ENCODE measurements at places on chromosomes 5 and 9.
A peak's percentile ranks its signal among the peaks of the same experiment; 100 is the strongest.

DNA sequence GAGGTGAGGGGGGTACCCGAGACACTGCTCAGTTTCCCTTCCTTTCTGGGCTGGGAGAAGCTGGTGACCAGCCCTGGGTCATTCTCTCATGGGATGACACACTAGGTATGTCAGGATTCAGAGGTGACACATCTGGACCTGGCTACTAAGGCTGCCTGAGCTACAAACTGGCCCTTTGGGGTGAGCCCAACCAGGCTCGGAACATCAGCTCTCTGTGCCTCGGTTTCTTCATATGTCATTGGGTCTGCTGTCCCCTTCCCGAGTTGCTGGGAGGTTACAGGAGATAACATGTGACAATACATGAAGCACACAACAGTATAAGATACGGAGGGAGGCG is 11.8 kb downstream of the CARD19 start:
- DNase-seq, result no peak

DNA sequence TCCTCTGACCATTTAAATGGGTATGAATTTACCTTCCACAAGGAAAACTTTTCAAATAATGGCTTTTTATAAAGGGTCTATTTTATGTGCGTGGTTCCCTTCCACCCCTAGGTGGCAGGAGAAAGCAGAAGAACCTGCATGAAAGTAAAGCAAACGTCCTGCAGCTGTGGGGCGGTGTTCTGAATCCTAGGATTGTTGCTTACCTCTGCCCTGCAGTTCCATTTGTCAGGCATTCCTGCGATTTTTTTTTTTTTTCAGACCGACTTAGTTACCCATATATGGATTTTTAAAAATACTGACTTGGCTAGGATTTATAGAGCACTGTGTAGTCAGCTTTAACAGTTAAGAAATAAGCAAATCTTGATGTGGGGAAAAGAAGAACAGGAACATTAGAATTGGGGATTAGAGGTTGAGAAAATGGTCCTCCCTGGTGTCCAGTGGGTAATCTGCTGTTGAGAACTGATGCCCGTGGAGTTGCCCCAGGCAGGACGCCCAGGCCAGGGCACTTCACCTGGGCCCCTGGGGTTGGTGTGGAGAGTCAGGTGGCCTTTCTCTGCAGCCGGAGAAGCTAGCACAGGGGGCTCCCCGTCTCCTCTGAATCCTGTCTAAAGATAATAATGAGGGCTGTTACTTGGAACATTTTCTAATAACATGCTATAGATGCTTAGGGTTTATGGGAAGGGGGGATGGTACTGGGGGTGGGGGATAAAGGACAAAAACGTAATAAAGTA is 30.4 kb upstream of the LTC4S start:
- peak; percentile 84 for DNase-seq

GRCh38 chr9:91775011-91775707 is 174.9 kb downstream of the ROR2 start:
- DNase-seq, result peak; percentile 58

- peak; percentile 66 for DNase-seq
Measured at GRCh38 chr5:38601863-38602298, 45.4 kb upstream of the LIFR start.

DNA sequence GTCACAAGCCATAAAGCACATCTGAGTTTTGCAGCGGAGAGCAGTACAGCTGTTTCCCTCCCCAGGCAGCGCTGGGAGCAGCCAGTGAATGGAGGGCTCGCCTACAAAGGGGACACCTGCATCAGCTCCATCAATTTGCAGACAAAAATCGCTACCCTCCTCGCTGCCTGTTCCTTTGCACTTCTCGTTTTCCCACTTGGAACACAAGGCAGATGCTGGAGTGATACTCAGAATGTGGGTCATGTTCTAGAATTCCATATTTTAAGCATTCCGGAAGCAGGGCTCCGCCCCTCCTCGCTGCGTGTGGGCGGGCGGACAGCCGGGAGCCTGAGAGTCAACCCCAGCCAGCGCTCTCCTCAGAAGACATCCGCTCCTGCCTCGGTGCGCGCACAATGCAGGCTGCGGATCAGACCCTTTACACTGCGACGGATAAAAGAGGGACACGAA is 92.1 kb downstream of the LMNB1 start:
- DNase-seq, result peak; percentile 45

DNA sequence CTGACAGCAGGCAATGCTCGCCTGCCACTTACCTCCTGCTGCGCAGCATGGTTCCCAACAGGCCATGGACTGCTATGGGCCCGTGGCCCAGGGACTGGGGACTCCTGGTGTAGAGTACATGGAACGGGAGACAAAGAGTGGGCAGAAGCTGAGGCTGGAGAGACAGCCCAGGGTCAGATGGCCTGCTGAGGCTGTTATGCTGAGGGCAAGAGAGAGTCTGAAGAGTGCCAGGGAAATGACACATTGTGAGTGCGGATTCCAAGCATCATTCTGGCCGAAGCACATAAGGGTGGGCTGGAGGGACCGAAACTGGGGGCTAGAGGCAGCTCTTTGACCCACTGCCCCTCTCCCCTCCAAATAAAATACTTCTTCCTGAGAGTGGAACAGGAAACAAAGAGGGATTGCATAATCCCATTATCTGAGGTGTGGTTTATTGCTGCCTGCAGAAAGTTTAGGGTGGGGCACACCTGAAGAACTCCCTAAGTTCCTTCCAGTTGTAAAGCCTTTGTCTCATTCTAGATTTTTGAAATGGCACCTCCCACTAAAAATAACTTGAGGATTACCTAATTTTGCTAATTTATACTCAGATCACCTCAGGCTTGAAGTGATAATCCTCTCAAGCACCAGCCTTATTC is 158.1 kb downstream of the ATP10B start:
- DNase-seq, result no peak

- peak; percentile 91 for DNase-seq
Measured at GRCh38 chr9:87599901-87600610, 102.4 kb downstream of the DAPK1 start.

- no peak for DNase-seq
Measured at GRCh38 chr5:136020001-136020382, 8.8 kb upstream of the TGFBI start.

DNA sequence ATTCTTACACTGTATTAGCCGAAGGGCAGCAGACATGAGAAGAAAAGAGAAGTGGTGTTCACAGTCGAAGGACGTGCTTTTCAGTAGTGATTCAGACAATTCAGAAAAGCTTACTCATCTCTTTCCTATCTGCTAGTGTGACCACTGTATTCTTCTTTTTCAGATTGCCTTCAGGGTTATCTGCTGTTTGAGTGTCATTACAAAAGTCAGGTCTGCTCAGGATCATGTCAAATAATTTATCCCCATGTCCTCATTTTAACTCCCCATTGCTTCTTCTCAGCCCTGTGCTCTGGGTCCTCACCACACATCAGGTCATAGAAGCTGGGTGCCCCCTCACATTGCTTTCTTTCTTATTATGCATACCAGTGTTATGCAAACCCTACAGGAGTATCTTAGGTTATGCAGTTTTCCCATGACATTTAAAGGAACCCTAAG is 394.0 kb downstream of the CETN3 start:
- DNase-seq, result peak; percentile 31

DNA sequence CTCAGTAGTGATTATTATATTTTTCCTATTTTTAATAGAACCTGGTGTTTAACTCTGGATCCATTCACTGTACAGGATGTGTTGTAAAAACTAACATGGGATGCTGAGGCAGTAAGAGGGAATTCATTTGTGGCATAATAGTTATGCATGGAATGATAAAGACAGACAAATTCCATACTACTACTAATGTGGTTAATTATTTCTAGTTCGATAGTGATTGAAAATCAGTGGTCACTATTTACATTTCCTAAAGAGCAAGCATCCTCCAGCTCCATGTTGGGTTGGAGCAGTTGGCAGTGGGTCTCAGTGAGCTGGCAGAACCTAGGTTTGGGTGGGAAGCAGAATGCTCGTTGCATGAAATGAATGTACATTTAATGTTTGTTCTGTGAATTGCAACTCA is 122.6 kb downstream of the SAXO1 start:
- no peak for DNase-seq

GRCh38 chr9:137482094-137482781 is 23.1 kb upstream of the NSMF start:
- DNase-seq, result peak; percentile 14

- no peak for DNase-seq
Measured at GRCh38 chr5:35161652-35162273, 68.5 kb downstream of the PRLR start.

GRCh38 chr5:65895891-65896290 is 30.5 kb upstream of the ERBIN start:
- DNase-seq, result no peak

DNA sequence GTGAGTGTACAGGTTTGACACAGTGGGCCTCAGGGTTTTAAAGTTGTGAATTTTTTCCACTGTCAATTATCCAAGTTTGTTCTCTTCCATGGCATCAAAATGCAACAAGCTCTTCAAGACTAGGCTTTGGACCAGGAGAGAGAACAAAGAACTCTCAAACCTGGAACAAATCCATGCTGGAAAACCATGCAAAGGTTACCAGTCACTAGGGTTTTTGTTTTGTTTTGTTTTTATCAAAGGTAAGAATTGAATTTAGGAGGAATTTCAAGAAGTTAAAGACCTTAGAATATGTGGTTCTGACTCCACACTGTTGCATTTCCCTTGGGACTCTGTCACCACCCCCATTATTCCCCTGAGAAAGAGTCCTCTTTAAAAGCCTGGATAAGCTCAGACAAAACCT is 191.1 kb upstream of the PIK3R1 start:
- DNase-seq, result no peak

DNA sequence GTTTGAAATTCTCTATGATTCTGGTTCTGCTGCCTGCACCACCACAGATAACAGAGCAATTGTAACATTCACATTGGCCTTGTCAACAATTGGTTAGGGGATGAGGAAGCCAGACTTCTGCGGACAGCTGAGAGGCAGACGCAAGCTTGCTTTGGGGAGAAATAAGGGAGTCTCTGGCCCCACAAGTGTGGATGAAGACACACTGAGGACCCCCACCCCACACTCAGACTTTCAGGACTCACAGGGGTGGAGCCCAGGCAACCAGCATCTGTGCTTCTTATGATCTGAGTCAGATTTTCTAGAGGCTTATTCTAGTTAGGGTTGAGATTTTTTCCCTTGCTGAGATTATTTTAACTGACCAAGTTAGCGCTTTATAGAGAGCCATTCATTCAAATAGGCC is 140.3 kb upstream of the IRX2 start:
- DNase-seq, result no peak

DNA sequence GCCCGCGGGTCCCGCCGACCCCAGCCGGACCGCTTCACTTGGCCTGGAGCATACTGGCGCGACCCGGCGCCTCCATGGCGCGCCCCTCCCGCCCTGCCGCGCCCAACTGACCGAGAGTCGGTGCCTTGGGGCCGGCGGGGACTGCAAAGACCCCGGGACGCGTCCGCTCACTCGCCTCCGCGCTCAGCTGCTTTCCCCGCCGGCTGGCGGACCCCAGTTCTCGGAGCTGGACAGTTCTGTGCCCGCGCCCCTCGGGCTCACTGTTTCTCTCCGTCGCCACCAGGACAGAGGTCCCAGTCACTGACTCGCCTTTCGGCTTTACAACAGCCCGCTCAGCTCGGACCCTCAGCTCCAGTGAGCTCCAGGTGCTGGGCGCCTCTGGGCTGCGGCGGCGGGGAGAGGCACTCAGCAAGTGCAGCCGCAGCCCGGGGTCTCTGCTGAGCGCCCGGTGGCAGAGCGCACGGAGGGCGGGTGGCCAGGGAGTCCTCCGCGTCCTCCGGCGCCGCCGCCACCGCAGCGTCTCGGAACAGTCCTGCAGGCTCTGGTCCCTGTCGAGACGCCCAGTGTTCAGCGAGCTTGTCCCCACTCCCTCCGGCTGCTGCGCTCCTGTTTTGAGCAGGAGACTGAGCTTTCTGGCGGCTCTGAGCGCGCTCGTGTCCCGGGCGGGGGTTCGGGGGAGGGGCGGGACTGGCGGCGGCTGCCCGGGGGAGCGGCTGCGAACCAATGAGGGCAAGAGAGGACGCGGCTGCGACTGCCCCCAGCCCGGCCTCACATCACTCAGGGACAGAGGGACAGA is at the start of gene SMIM32:
Gene SMIM32, minus strand, starts transcription at position 637 of the 796 bp plus-strand sequence. CDS start 638 bp downstream, outside the sequence.
- DNase-seq, result peak; percentile 10

DNA sequence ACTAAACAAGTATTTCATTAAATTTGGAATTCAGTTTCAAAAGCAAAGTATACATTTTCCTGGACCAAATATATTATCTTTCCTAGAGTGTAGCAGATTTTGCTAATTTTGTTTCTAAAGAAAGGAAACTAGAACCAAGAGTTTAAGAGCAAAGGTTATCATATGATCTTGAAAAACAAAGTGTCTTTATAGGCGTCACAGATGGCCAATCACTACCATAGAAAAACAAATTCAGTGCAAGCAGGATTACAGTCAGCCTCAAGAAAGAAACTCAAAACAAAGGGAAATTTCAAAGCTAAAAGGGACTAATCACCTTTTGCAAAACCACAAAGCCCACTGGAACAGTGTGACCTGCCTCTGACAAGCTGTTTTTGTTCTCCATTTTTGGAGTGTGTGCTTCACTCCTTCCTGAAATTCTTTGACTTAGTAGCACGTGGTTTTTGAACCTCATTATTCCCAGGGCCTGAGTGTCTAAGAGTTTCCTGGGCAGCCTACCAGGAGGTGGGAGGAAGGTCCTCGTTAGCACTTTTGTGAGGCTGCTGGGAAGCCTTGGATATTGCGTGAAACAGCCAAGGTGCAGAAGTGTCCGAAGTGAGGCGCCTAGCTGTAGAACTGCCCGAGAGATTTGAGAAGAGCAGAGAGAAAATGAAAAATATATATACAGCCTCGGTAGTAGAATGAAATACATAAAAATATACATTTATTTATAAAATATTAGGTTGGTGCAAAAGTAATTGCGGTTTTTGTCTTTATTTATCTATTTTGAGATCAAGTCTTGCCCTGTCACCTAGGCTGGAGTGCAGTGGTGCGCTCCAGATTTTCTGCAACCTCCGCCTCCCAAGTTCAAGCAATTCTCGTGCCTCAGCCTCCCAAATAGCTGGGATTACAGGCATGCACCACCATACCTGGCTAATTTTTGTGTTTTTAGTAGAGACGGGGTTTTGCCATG is 246.1 kb downstream of the MARCHF11 start:
- no peak for DNase-seq

GRCh38 chr5:115578657-115579056 is 23.6 kb downstream of the TICAM2 start:
- no peak for DNase-seq

- DNase-seq, result no peak
Measured at GRCh38 chr5:112895682-112896081, 26.3 kb downstream of the REEP5 start.

DNA sequence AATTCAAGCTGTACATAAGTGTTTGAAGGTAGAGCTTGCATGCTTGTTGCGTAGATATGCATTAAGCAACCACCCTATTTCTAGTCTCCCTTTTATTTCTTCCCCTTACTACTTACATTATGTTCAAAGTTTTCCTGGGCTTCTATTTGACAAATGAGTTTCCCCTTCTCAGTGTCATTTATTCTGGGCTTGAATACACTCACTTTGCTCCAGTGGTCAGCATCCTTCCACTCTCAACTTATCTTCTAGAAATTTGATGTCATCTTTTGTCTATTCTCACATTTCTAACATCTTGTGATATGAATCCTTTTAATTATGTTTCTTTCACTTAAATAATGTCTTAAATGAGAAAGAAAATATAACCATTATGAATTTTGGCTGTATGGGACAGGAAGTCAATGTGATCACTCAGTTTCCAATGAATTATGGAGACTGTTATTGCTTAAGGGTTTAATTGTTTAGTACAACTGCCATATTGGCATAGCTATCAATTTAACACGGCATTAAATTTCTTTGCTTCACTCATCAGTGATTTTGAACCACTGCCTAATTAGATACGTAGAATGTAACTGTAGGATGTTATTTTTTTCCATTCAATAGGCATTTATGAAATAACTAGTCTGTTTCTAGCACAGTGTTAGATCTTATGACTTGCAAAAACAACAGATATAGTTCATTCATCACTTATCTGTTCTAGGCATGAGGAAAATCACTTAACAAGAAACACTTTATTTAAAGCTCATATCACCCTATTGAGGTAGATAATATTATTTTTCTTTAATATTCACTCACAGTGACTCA is 105.5 kb upstream of the CDH12 start:
- DNase-seq, result no peak
